ENCODE measurements at places on chromosomes 1 and 21.

GRCh38 chr1:22512873-22513272 is 50.4 kb upstream of the EPHA8 start:
- no peak for DNase-seq

GRCh38 chr1:108575375-108575774 is 15.5 kb downstream of the EEIG2 start:
- DNase-seq = no peak

DNA sequence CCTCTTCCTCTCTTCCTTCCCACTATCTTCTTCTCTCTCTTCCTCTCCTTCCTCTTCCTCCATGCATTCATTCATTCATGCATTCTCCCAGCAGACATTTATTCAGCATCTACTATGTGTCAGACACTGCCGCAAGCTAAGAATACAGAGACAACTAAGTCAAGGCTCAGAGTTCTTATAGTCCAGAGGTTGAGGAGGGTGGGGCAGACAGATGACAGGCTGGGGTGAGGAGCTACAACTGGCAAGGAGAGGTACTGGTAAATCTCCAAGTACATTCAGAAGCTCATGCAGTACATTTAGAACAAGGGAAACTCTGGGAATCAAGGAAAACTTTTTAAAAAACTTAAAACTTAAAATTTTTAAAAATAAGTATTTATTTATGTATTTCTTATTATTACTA is 56.4 kb upstream of the FMOD start:
- DNase-seq = no peak

- DNase-seq = no peak
Observed at GRCh38 chr1:81230983-81231728, 569.6 kb upstream of the ADGRL2 start.

DNA sequence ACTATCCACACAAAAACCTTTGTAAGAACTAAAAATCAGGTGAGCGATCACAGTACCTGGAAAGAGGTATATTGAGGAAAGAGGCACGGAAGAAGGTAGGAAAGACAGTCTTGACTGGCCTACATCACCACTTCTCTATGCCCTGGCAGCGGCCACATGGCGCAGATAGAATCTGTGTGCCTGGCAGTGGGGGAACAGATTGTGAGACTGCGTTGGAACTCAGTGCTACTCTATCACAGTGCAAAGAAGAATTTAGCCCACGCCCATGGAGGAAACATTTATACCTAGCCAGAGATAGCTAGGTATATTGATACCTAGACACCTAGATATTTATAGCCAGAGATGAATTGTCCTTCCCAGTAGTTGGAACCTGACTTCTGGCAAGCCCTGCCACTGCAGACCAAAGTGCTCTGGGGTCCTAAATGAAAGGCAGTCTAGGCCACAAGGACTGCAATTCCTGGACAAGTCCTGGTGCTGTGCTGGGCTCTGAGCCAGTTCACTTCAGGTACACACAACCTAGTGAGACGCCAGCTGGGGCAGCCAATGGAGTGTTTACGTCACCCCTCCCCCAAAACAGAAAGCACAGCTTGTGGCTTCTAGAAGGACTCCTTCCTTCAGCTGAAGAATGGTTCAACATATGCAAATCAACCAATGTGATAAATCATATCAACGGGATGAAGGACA is 51.9 kb downstream of the DHX9 start:
- no peak for DNase-seq

DNA sequence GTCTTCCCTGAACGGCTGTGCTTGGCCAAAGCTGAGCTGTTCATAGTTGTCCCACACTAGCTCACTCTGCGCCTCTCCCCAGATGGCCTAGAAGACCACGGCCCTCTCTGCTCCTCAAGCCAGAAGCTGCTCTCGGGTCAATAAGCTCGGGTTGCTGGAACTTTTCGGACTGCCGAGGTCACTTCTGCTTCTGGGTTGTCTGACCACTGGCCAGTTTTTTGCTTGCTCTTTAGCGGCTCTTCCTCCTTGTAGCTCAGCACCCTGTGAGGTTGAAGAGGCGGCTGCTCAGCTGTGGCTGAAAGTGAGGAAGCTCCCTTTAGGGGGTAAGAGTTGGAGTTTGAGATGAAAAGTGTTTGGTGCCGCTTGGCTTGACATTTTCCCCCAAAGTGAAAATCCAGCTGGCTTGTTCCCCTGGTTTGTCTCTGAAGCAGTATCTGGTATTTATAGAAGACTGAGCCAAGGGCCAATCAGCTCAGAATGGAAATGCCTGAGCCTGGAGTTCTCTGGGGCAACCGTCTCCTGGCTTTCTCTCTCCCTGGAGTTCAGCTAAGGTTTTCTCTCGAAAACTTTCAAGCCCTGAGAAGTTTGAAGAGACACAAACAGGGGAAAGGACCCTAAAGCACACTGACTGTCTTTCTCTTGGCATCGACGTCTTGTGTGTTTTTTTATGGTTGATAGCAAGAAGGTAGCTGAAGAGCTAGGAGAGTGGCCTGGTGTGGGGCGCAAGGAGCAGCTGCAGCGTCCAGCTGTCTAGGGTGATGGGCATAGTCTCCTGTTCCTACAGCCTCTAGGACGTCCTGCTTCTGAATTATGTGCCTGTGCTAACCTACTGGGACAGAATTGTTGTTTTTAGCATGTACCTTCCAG is 72.0 kb downstream of the SYT6 start:
- DNase-seq = no peak

DNA sequence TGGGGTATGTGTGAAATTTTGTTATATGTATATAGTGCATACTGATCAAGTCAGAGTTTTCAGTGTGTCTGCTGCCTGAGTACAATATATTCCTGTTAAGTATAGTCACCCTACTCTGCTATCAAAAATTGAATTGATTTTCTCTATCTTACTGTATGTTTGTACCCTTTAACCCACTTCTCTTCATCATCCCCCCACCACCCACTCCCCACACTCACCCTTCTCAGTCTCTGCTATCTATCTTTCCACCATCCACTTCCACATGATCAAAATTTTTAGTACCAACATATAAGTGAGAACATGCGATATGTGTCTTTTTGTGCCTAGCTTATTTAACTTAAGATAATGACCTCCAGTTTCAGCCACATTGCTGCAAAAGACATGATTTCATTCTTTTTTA is 4.2 kb downstream of the LY9 start:
- DNase-seq = peak; percentile 59

GRCh38 chr1:71831646-71832045 is 450.7 kb downstream of the NEGR1 start:
- no peak for DNase-seq

GRCh38 chr1:244406337-244406736 is 45.4 kb downstream of the ADSS2 start:
- DNase-seq = no peak

GRCh38 chr1:209546390-209547085 is 37.0 kb upstream of the CAMK1G start:
- DNase-seq = no peak

GRCh38 chr1:207268337-207268736 is 53.1 kb upstream of the CD55 start:
- no peak for DNase-seq

DNA sequence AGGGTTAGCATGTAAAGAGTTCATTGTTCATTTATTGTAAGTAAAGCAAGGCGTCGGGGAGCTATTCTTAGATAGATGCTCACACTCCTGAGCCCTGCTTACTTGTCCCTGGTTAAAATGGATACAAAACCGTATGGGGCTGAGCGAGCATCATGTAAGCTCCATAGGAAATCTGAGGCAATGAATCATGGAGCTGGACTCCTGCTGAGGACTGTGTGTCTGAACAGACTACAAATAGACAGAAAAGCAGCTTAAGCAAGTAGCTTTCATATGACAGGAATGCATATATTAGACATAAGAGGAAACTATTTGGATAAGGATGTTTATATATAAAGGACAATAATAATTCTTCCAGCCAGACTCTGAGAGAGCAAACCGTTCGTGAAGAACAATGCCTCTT is 604.9 kb upstream of the PTBP2 start:
- DNase-seq = no peak

DNA sequence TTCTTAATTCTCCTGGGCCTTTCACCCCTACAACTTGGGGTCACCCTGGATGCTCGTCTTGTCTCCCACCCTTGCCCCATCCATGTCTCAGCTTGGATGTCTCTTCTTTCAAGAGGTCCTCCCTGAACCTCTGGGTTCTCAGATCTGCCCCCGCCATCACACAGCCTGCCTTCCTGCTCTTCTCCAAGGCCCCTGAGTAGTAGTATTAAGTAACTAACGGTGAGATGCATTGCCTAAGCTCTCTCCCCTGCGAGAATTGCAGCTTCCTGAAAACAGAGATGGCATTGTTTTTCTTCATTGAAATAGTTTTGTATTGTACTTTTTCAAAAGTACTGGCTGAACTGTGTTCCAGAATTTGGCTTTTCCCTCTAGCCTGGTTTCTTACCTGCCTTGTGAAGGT is 16.0 kb downstream of the MIIP start:
- no peak for DNase-seq

DNA sequence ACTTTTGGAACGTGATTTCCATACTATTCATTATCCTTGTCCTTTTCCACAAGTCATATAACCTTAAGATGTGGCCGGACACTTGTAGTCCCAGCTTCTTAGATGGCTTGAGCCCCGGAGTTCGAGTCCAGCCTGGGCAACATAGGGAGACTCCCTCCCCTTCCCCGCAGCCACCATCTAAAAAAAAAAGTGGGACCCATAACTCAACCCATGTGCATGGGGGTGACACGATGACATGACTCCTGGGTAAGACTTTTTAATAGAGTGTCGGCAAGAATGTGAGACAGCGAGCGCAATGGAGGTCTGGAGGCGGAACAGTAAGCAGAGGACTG is 25.7 kb downstream of the MIA3 start:
- no peak for DNase-seq

- DNase-seq = no peak
Observed at GRCh38 chr1:3261007-3261968, 192.3 kb downstream of the PRDM16 start.

DNA sequence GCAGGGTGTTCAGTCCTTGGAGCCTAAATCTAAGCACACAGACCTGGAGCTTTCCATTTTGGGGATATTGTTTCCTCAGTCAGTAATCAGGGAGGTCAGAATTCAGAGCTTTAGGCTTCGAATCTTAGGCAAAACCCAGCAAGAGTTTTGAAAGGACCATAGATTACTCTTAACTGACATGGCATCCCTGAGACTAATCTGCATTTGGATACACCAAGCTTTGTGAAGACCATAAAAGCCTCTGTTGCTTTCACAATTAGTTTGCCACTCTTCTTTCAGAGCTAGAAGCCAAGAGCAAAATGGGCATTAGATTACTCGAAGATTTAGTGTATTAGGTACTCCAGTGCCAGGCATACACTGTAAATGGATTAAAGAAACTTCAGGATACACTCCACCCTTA is 131.8 kb upstream of the GREM2 start:
- no peak for DNase-seq

GRCh38 chr1:241266121-241266520 is 90.9 kb downstream of the RGS7 start:
- DNase-seq = no peak

GRCh38 chr1:204113896-204114295 is 37.9 kb downstream of the ETNK2 start:
- no peak for DNase-seq

DNA sequence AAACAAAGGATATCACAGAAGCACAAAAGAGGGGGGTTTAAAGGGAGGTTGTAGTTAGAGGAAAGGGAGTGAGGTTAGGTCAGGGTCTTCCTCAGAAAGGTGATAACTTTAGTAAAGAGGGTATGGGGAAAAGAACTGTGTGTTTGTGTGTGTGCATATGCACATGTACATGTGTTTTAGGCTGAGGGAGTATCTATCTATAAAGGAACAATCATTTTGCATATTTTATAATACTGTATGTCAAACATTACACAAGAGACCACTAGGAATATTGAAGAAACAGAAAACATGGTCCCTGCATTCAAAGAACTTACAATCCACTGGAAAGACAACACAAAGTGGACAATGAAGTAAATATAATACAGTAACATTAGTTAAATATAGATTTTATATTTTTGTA is 132.2 kb downstream of the ACBD6 start:
- no peak for DNase-seq

GRCh38 chr1:248622570-248623001 is 12.3 kb downstream of the OR2T11 start:
- DNase-seq = no peak

GRCh38 chr1:222084996-222085395 is 343.1 kb upstream of the DUSP10 start:
- DNase-seq = no peak

DNA sequence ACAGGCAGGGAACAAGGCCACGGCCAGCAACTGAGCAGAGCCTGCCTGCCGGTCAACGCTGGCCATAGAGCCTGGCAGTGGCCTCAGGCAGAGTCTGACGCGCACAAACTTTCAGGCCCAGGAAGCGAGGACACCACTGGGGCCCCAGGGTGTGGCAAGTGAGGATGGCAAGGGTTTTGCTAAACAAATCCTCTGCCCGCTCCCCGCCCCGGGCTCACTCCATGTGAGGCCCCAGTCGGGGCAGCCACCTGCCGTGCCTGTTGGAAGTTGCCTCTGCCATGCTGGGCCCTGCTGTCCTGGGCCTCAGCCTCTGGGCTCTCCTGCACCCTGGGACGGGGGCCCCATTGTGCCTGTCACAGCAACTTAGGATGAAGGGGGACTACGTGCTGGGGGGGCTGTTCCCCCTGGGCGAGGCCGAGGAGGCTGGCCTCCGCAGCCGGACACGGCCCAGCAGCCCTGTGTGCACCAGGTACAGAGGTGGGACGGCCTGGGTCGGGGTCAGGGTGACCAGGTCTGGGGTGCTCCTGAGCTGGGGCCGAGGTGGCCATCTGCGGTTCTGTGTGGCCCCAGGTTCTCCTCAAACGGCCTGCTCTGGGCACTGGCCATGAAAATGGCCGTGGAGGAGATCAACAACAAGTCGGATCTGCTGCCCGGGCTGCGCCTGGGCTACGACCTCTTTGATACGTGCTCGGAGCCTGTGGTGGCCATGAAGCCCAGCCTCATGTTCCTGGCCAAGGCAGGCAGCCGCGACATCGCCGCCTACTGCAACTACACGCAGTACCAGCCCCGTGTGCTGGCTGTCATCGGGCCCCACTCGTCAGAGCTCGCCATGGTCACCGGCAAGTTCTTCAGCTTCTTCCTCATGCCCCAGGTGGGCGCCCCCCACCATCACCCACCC is at the start of gene TAS1R3:
TSS of gene TAS1R3 (plus strand) at position 213 of the 898 bp plus-strand sequence. CDS start at position 279, 66 bp downstream.
- no peak for DNase-seq

GRCh38 chr1:192967211-192967877 is 91.8 kb downstream of the UCHL5 start:
- no peak for DNase-seq

- no peak for DNase-seq
Observed at GRCh38 chr1:205129447-205130029, 7.8 kb upstream of the RBBP5 start.

GRCh38 chr1:246780264-246780663 is 56.1 kb downstream of the SCCPDH start:
- no peak for DNase-seq

DNA sequence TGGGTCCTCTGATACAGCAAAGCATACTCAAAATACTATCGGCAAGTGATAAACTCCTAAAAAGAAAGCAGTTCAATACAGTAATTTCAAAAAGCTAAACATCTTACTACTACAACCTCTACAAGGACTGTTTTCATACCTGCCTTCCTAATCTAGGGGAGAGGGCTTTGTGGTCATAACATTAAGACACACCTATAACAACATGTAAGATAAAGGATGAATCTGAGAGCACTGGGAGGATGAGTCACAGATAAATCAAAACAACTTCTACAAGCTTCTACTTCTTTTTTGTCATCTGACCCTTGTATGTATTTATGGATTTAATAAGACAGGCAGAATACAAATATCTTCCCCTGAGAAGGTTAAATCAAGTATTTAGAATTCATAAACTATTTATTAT is 40.0 kb downstream of the LTN1 start:
- DNase-seq = no peak

GRCh38 chr1:175129182-175129581 is 61.5 kb downstream of the TNN start:
- no peak for DNase-seq

Measured in stimulated activated CD4-positive, alpha-beta T cell treated with anti-CD3 and anti-CD28 coated beads, Interleukin-4, amount 100 ng/mL, for 24 hours (primary cell).